Caki2 (cell line): ENCODE measurements at places on chromosomes 13 and 19. TPM values are rescaled to one million over a fixed set of nuclear protein-coding genes. Genes with fewer than 3 reads are reported as not detected.

FCGBP gene
- total RNA-seq, result 0.30 and 1.8 TPM in 2 replicates

DNA sequence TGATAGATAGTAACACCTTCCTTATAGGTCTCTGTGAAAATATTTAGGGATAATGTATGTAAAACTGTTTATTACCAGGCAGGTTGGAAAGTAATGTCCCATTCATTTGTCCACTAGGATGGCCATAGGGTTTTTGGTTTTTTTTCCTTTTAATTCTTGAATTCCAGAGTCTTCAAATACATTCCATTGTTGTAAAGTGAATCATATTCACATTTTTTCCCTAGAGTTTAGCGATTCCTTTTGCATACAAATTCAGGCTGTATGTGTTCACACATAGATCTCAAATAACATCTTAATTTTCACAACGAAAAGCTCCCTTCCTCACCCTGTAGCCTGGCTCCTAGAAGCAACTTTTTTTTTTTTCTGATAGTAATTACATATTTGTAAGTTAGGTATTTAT lies 1.8 kb upstream of the ZNF557 start:
- no peak for DNase-seq

DNA sequence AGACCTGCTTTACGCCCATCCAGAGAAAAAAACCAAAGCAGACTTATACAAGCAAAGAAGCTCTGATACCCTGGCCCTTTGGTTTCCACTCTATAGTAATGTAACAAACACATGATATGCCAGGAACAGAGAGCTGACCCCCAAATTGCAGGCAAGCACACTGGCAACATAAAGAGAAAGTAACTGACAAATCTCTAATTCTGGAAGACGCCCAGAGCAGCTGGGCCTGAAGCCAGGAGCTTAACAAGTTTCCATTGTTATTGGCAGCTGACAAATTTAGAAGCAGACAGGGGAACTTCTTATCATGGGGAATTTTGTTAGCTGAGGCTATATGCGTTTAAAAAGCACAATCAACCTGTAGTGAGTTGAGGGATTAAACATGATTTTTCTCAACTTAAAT lies 158.0 kb downstream of the DLEU7 start:
- no peak for DNase-seq

DNA sequence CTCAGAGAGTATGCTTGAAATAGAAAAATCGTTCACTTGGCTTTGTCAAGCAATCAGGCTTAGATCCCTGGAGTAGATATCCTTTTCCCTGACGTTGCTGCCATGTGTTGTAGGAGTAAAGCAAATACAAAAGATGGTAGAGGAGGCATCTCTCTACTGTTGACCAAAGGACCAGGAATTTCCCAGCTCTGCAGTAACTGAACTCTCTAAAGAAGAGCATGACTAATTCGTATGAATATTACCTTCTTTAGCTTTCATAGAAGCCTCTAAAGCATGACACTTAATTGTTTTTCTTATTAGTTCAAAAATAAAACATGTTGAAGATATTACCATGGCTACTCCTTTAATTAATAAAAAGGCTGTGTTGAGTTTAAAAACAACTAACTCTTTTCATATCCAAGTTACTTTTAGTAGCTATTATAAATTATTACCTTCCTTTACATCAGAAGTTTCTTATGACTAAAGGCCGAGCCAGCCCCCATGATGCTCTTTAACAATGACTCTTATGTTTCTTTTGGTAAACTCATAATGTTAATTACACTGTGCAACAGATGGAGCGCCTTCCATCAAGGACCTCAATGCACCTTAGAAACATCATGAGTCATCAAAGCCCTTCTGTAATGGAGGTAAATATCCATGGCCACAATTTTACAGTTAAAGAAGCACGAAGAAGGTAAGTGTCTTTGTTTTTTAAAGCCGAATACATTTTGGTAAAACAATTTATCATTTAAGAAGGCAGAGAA lies 352.4 kb downstream of the KLF5 start:
- peak; percentile 22 for DNase-seq

IZUMO4 gene
- total RNA-seq, result not detected in 2 replicates

DNA sequence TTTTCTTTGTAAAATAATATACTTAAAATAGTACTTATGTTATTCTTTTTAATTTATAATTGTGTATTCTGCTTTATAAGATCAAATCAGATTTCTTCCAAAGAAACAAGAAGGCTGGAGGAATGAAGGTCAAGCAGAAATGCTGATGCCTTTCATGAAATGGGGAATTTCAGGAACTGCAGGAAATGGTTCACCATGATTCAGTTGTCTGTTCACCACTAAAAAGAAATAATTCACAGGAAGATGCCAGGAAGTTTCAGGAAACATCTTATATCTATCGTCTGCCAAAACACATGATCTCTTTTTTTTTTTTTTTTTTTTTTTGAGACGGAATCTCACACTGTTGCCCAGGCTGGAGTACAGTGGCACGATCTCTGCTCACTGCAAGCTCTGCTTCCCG lies 15.7 kb upstream of the SCEL start:
- DNase-seq, result no peak

DNA sequence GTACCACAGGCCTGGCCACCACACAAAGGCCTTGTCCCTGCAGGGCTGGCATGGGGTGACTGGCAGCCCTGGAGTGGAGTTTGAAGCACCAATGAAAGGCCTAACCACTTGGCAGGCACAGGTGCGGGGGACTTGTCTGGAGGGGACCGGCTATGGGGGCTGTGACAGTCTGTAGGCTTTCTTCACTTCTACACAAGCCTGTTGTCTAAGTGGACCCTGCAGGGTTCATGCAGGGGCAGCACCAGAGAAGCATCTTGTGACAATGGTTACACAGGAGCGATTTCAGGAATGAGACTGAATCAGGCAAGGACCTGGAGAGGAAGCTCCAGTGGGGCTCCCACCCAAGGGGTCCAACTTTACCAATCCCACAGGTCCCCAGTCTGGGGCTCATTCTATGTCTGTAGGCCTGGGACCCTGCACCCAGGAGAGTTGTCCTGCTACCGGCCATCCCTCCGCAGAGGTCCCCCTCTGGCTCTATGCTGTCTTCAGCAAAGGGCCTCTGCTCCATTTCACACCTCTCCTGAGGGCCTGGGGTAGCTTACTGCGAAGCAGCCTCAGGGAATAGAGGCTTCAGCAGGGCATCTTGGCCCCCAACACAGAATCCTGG lies 2.3 kb upstream of the ZNF837 start:
- DNase-seq, result no peak

FAM83E gene
- total RNA-seq, result not detected in 2 replicates

DNA sequence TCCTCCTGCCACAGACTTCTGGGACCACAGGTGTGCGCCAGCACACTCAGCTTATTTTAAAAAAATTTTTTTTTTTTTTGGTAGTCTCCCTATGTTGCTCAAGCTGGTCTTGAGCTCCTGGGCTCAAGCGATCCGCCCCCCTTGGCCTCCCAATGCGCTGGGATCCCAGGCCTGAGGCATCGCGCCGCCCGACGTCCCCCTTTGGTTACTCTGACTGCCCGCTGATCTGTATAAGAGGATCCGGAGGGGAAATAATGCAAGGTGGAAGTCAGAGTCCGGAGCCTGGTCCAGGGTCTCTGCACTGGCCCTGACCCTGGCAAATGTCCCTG lies 486 bp upstream of the ZNF805 start:
- no peak for DNase-seq

ADM5 gene
- 1.1 and 3.2 TPM in 2 replicates for total RNA-seq

ZNF491 gene
- total RNA-seq, result 0.41 TPM in 1 of 2 replicates, not detected in the other

- peak; percentile 95 for DNase-seq
Observed at GRCh38 chr19:44723952-44724319, 24.6 kb upstream of the BCL3 start.

DNA sequence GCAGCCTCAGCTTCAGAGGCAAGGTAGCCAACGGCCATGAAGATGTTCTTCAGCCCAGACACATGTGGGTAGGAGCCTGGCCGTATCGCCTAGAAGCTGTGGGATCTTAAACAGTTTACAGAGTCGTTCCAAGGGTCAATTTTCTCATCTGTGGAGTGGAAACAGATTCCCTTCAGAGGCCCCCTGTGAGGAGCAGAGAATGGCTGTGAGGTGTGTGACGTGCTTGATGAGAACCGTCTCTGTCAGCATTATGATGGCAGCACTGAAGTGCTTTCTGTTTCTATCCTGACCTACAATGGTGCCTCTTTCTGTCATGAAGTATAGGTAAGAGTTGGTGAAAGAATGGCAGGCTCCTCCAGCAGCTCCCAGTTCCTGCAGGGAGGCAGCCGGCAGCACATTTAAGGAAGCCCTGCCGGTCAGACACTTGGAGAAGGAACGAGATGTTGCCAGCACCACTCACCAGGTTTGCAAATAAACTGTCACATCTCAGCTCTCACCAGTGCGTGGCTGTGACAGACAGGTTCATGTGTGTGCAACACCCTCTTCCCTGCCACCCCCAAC lies 277.3 kb downstream of the FOXO1 start:
- no peak for DNase-seq

CFAP97D2 gene
- total RNA-seq, result not detected in 2 replicates
